Stimulated activated CD4-positive, alpha-beta T cell treated with anti-CD3 and anti-CD28 coated beads, TNF-alpha, amount 100 ng/mL, for 1 hour (primary cell): ENCODE measurements at places on chromosomes 7 and 10.

- DNase-seq: no peak
Observed at GRCh38 chr7:85695533-85695932, 508.7 kb upstream of the SEMA3D start.

- no peak for DNase-seq
Observed at GRCh38 chr10:52533986-52534385, 219.9 kb downstream of the DKK1 start.

- no peak for DNase-seq
Observed at GRCh38 chr10:112141292-112141691, 42.3 kb downstream of the GPAM start.

- DNase-seq: no peak
Observed at GRCh38 chr7:26329520-26330255, 38.0 kb downstream of the SNX10 start.
